Stimulated activated CD4-positive, alpha-beta T cell treated with anti-CD3 and anti-CD28 coated beads, Interleukin-1b, Interleukin-23, amount 100 ng/mL, for 1 hour (primary cell): ENCODE measurements at places on chromosomes 13 and 19.
A peak's percentile ranks its signal among the peaks of the same experiment; 100 is the strongest.

DNA sequence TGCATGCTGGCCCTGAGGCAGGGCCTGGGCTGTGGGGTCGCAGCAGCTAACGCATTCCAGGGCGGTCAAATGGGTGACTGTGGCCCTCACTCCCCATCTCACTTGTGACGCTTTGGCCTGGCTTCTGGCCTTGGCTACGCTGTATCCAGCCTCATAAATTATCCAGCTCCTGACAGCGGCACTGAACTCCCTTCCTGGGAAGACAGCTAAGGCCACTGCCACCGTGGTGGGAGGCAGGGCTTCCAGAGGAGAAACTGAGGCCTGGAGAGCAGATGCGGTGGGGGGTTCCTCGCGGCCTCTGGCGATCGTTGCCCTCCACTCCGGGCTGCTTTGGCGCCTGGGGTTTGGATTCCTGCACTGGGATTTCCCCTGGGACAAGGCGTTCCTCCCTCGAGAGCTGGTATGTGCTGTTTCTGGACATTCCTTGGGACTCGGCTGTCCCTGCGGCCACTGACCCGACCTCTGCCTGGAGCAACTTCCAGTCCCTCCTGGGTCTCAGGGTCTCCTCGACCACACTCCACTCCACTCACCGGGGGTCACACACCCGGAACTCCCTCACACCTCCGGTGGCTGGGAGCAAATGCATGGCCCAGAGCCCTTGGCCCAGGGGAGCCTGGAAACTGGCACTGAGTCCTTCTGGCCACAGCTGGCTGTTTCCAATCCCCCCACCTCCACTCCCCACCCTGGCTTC is 3.4 kb downstream of the TBXA2R start:
- DNase-seq = no peak

DNA sequence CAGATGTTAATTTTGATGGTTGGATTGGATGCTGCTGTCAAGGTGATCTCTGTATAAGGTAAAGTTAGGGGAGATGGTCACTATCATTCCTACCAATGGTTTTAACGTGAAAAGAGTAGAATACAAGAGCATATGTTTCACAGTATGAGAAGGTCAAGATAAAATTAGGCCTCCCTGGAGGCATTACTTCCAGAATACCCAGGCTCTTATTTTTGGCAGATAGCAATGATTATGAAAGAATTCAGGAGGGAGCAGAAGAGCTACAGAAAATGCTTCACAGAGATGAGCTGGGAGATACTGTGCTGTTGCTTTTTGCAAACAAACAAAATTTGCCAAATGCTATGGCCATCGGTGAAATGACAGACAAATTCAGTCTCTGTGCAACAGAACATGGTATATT is 547.5 kb upstream of the SPRY2 start:
- DNase-seq = no peak

DNA sequence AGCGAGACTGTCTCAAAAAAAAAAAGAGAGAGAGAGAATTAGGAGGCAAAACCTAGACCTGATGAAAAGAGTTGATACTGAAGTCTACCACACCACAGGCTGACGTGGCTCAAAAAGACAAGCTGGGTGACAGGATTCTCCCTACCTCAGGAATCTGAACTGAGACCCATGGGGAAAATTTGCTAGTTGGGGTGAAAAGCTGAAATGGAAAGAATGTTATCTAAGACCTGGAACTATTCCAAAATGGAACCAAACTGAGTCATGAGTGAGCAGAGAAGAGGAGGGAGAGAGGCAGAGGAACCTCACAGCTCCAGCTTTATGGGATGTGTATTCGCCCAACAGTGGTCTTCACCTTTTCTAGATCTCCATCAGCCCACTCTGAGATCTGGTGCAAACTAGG is 11.7 kb downstream of the SMG9 start:
- no peak for DNase-seq

GRCh38 chr19:4224470-4224869 is 4.9 kb upstream of the EBI3 start:
- no peak for DNase-seq

- no peak for DNase-seq
These were observed 300.7 kb upstream of the MIR17HG start for GRCh38 chr13:91046715-91047327.

DNA sequence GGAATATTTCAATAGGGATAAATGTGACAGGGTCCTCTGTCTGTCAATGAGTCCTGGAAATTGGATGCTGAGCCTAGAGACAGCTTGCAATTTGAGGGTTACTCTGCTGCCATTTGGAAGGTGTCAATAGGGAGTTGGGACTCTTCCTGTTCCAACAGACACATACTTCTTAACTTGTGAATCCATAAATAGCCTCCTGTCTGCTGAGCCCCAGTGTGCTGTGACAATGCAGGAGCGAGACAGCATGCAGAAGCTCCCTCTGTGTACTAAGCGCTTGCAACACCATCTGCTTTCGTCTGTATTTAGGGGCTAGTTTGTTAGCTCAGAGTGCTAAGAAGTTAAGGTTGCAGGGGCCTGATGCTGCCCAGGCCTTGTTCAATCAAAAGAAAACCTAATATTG is 58.5 kb upstream of the GPR12 start:
- no peak for DNase-seq

- no peak for DNase-seq
These were observed 941.9 kb upstream of the SLC10A2 start for GRCh38 chr13:104008075-104008474.

DNA sequence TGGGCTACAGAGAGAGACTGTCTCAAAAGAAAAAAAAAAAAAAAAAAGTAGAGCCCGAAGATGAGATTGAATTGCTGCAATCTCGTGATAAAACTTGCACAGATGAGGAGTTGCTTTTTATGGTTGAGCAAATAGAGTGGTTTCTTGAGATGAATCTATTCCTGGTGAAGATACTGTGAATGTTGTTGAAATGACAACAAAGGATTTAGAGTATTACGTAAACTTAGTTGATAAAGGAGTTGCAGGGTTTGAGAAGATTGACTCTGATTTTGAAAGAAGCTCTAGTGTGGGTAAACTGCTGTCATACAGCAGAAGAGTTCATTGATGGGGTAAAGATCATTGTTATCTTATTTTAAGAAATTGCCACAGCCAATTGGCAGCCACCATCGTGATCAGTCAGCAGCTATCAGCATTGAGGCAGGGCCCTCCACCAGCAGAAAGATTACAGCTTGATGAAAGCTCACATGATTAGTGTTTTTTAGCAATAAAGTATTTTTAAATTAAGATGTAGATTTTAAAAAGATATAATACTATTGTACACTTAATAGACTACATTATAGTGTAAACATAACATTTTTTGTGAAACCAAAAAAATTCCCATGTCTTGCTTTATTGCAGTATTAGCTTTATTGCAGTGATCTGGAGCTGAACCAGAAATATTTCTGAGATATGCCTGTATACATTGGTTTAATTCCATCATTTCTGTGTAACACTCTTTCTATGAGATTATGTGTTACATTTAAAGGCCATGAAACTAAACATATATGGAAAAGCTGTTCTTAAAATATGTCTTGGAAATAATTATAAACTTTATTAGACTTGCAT is 43.1 kb downstream of the ZMYM2 start:
- DNase-seq = no peak

GRCh38 chr19:58326501-58326913 is 287 bp upstream of the ZSCAN22 start:
- no peak for DNase-seq

DNA sequence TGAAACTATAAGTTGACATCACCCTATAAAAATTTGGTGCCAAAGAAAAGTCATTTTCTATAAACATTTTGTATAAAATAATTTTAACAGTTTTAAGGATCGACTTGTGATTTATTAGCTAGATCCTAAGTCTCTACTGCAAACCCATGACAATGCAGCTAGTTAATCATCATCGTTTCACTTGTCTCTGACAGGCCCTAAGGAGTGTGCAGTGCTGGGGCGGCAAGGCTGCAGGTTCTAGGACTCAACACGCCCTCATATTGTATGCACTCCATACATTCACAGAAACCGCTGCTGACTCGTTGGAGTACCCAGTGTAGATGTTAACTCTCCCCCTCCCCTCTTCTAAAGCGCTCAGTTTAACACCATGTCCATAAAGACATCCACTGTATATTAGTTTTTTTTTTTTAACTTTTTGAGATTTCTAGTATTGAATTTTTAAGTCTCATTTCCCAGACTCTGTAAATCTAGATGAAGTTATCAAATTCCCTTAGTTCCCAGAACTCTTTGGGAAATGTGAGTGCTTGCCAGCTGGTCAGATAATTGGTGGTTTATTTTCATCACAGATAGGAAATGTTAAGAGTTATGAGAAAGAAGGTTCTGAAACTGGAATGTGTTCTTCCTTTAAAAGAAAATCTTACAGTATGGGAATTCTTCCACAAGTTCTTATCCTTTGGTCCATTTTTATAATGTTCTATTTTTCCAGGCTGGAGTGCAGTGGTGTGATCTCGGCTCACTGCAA is 162.8 kb upstream of the RNF113B start:
- no peak for DNase-seq

- DNase-seq = no peak
These were observed 16.9 kb downstream of the FAM187B start for GRCh38 chr19:35211545-35212230.

DNA sequence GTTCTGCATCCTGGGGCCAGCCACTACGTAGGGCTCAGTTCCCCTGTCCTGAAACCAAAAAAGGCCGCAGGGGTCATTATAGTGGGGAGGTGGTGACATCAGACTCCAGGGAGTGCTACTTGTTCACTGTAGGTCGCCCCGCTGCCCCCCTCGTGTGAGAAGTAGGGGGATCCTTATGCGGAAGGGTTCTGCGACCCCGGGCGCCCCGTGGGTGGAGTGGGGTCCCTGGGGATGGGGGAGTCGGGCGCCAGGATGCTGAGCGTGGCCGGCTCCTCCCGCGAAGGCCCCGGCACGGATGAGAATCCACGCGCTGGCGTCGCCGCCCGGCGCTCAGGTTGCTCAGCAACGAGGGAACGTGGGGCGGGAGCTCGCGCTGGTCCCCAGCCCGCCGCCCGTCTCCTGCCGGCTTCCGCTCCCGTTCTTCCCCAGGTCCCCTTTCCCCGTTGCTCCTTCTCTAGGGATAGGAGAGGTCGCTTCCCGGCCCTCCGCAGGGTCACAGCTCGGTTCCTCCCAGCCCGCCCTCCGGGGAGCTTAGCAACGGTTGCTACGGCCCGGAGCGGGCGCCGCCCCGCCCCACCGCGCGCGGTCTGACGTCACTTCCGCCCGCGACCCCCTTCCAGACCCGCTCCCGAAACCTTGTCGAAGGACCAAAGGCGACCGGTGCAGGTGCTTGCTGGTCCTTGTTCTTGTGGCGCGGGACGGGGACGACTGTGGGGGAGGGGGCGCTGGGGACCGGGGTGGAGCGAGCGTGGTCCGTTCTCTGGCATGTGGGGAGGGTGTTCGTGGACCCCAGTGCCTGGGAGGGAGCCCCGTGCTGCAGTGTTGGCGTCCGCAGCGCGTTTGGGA is at the start of gene NAT14:
Gene NAT14 (plus strand): TSS at position 596 of the 846 bp plus-strand sequence. CDS start 521 bp downstream, outside the sequence.
- no peak for DNase-seq

GRCh38 chr19:16094360-16095070 is 17.2 kb upstream of the RAB8A start:
- DNase-seq = no peak

GRCh38 chr13:77406644-77407440 is 79.9 kb upstream of the MYCBP2 start:
- no peak for DNase-seq

GRCh38 chr13:73273745-73274144 is 214.9 kb downstream of the KLF5 start:
- no peak for DNase-seq

DNA sequence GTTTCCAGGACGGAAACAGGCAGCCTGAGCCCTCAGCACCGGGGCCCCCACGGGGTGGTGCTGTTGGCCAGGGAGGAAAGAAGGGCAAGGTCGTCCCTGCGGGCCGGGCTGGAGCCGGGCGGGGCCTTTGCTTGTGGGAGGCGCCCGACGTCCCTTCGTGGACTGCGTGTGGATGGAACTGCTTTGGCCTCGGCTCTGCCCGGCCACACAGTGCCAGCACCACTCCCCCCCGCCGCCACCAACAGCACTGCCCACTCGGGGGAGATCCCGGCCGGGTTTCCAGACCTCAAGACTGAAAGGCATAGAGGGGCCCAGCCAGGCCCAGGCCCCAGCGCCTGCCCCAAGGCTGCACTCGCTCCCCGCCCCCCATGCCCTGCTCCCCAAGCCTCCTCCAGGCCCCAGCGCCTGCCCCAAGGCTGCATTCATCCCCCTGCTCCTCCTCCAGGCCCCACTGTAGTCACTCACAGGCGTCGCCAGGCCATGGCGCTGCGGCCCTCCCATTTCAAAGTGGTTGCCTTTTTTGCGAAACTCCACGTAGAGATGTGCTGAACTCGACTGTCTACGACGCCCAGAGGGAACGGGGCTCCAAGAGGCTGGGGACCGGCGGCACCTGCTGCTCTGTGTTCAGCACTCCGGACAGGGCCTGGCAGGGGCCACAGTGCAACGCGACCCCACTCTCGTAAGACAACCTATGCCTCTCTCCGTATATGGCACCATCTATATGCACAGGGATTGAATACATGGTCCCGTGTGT is 22.5 kb downstream of the C13orf46 start:
- peak; percentile 32 for DNase-seq

DNA sequence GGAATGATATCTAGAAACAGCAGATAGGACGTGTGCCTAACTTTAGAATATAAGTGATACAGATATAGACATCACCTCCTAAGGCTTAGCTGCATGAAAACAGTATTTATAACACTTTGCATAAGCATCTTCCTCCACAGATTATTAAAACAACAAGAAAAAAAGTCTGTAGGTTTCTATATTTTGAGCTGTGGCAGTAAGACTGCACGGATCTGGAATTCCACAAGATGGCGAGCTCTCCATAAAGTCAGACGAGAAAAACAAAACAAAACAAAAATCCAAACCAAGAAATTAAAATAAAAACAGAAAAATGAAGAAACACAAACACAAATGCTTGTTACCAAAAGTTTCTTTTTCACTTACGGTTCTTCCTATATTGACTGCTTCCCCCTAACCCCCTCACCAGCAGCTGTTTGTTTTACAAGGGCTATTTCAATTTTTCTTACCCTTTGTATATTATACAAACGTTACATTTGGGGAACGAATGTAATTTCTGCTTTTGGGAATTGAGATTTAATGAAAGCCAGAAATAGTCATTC is 285.8 kb downstream of the MYO16 start:
- no peak for DNase-seq

GRCh38 chr19:49327878-49328544 is 3.0 kb upstream of the SLC6A16 start:
- DNase-seq = no peak

GRCh38 chr13:104597546-104598180 is 1531.4 kb upstream of the SLC10A2 start:
- DNase-seq = no peak
